ENCODE measurements at places on chromosomes 7 and 10.

DNA sequence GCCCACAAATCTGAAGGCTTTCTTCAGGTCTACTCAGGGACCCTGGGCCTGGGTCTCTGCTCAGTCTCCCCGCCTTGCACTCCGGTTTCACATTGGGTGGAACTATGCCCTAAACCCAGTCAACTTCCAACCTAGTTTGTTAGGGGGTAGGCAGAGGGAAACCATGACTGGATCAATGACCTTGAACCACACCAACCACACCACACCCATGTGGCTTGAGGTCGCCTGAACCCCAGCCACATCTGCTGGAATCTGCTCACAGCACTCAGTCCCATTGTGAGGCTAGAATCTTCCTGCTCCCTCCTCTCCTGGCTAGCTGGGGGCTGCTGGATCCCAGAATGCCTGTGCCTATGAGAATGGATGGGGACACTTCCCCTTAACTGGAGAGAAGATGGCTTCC lies 17.9 kb downstream of the RFC2 start:
- no peak for DNase-seq

- no peak for DNase-seq
Measured at GRCh38 chr7:149004405-149005370, 23.6 kb downstream of the PDIA4 start.

DNA sequence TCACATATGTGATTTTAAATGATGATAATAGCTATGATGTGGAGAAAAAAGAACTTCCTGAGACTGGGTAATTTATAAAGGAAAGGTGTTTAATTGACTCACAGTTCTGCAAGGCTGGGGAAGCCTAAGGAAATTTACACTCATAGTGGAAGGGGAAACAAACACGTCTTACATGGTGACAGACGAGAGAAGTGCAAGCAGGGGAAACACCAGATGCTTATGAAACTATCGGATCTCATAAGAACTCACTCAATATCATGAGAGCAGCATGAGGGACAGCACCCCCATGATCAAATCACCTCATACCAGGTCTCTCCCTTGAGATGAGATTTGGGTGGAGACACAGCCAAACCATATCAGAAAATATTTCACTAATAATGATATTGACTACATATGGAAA lies 4.1 kb upstream of the LIPN start:
- no peak for DNase-seq

- DNase-seq: no peak
Measured at GRCh38 chr7:87635921-87636320, 7.7 kb downstream of the RUNDC3B start.

DNA sequence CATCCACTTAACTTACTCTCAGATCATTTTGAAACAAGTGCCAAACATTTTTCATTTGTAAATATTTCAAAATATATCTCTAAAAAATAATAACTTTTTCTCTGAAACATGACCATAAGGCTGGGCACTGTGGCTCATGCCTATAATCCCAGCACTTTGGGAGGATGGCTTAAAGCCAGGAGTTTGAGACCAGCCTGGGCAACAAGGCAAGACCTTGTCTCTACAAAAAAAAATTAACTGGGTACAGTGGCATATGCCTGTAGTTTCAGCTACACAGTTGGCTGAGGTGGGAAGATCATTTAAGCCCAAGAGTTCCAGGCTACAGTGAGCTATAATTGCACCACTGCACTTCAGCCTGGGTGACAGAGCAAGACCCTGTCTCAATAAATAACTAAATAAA lies 36.4 kb downstream of the USP54 start:
- DNase-seq: no peak

Measured in left forelimb (tissue), 1 donor.